Urothelium cell line (cell line): ENCODE measurements at places on chromosomes 1 and 21.

GRCh38 chr1:156356262-156356874 is 12.6 kb upstream of the RHBG start:
- DNase-seq = no peak

DNA sequence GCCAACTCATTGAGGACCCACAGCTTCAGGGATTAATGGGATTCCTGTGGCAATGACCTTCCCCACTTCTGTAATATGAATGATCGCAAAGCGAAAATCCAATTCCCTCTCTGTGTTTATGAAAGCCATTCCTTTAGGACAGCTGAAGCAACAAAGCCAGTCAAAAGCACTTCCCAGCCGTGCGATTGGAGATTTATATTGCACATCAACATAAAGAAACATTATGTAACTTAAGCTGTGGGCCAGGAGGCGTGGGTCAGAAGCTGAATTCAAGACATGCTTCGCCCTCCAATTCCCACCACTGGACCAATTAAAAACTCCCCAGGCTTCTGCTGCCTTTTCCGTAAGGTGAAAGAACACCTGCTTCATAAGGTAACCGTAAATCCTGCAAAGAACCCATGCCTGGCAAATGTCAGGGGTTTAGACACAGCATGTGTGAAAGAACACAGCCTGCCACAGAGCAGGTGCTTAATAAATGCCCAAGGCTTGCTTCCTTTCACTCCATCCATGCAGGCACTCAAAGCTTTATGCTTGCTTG is 138.9 kb upstream of the SOD1 start:
- DNase-seq = no peak

DNA sequence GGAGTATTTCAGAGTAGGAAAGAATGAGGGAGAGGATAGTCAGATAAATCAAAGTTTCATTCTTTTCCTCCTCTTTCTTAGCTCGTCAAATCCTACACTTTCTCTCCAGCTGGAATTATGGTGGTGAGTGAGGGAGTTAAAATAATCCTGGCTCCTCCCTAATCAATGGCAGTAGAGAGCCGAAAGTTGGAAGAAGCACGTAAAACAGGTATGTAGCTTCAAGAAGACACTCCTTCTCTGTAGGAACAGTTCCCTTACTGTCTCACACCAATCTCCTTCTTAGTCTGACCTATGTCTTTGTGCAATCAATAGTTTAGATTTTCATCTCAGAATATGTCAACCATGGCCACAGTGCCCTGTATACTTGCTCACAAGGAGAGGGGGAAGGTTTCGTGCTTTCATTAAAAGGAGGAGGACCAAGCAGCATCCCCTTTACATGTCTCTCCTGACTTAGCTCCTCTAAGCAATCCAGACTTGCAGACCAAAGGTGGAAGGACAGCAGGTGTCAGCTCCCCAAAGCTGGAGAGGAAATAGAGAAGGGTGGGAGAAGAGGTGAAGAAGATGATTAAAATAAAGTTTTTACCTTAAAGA is 878 bp downstream of the MINDY1 start:
- no peak for DNase-seq

DNA sequence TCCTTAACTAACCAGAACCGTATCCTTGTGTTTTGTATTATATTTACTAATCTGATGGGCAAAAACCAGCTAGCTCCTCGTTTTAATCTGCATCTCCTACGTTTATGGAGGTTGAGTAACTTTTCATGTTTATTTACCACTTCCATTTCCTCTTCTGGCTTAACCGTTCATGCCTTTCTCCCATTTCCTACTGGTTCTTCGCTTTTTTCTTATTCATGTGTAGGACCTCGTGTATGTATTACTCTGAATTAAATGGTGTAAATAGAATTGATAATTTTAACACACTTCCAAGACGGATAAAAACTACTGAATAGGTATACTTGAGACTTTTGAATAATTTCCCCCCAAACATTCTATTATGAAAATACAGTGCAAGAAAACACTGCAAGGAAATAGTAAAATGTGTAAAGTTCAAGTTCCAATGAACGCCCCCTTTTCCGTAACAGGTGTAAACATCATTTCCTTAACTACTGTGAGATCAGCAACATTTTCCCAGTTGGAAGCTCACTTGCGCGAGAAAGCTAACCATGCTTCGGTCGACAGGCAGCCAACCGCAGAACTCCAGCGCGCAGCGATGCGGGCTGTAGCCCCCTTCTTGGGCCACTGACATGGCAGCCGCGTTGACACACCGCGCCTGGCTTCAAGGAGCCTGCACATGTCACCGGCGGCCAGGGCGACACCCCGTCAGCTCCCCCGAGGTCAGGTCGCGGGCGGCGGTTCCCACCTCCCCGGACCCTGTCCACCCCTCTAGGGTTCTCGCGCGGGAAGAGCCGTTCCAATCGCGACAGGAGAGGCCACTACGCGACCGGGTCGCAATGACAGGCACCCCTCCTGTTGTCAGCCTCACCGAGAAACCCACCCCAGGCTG is 816 bp downstream of the EDEM3 start:
- peak; percentile 33 for DNase-seq

DNA sequence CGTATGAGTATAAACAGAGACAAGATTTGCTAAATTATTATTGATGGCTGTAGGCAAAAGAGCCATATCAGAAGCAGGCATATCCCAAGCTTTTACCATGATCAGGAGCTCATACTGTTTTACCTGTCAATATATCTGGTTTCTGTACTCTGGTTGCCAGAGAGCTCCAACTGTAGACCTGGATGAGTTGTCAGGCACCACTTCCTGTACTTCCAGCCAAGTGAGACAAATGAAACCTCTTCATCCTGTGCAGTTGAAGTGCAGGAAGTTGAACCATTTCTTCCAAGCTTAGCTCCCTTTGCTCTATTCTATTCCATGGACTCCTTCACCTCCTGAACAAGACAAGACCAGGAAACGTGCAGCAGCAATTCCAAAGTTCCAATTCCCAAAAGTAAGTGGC is 115.6 kb downstream of the ZNF281 start:
- DNase-seq = no peak

DNA sequence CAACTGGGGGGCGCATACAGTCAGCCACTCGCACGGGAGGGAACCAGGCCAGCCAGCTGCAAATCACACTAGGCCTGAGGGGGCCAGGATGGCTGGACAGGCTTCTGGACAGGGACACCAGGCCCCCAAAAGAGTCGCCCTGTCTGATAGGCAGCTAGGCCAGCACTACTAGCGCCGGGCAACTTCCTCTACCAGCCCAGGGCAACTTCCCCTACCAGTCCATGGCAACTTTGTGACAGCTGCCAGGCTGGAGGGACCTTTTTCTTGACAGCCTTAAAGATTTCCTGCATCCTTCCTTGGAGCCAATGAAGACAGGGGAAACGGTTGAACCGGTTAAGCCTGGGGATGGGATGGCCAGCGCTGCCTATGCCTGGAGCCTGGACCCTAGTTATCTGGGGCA is 5.1 kb downstream of the IFFO2 start:
- DNase-seq = no peak

DNA sequence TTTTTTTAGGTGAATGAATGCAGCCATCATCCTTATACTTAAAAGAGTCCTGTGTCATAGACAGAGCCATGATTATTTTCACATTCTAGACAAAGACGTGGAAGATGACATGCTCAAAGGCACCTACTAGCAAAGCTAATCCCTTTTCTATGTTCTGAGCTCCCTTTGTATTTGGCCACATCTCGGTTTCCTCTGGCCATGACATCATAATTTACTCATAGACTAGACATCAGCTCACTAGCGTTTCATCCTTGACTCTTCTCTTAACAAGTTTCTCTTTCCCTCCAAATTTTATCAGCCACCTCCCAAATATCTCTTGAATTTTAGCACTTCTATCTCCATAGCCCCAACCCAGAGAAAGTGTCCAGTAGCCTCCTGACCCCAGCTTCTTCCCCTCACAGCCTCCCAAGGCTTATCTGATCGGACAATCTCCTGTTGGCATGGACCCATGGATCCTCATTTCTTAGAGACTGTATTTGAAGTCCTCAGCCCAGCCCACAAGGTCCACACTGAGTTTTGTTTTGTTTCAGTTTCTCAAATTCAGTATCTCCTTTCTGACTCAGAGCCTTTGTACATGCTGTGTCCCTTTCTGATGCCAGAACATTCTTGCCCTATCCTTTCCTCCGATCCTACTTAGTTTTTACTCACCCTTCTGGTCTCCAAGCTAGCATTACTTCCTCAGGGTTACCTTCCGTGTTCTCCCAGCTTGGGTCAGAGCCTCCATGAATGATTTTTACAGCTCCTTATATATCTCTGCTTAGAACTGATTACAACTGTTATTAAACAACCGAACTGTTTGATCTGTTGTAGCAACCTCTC is 33.0 kb upstream of the EPS8L3 start:
- no peak for DNase-seq

DNA sequence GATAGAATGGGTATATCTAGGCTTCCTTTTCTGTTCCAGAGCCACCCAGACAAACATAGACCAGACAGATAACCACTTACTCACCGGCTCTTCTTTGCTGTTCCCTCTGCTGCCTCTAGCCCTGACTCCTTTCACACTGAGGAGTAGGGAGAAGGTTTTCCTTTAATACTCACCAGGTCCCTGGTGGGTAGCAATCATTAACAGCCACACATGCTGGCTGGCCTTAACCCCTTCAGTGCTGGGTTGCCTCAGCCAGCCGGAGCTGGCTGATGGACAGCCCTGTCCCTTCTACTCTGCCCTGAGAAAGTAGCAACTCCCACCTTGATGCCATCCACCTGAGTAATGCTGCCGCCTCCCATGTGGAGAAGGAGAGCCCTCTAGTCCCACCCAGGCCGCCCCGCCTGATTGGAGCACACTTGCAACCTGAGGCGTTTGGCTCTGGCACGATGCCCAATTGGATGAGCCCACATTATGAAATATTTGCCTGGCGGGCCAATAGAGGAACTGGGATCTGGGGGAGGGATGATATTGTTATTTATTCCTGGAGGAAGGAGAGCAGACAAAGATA is 71.6 kb downstream of the PLEKHA6 start:
- peak; percentile 55 for DNase-seq

- peak; percentile 15 for DNase-seq
These were observed 111.0 kb downstream of the GABPA start for GRCh38 chr21:25845729-25846256.

DNA sequence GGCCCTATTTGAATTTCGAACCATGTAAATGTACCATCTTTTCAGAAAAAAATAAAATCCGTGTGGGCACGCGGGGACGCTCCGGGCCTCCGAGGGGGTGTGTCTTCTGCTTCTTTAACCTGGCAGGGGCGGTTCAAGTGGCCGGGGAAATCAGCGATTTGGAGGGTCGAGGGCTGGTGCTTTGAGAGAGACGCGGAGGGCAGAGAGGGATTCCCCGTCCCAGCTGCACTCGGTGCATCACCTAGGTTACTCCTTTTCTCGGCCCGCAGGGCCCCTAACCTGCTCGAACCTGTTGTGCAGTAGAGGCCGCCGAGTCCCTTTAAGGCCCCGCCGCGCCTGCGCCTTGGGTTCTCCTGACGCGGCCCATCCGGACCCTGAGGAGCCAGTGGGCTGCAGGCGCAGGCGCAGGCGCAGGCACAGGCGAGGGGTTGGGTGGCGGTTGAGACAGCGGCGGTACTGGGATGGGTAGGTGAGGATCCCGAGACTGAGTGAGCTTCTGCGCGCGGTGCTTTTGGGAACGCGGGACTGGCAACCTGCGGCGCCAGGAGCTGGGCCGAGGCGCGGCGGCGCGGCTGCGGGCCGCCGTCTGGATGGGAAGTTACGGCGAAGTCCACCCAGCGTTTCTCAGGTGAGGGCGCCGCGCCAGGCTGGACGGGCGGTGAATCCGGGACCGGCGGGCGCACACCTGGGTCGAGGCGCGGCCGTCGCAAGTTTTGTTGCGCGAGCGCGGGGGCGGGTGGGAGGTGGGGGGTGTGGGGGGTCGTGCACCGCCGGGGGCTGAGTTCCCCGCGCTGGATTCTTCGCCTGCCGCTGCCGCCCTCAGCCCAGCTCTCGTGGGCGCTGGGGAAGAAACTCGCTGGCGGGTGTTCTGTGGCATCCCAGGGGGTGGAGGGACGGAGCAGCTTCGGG is at the start of gene NBPF3:
TSS of gene NBPF3 (plus strand) at position 417 of the 909 bp plus-strand sequence. CDS start 4,950 bp downstream, outside the sequence.
- peak; percentile 90 for DNase-seq

GRCh38 chr1:117244971-117245370 is 34.2 kb upstream of the VTCN1 start:
- DNase-seq = no peak

- no peak for DNase-seq
These were observed 41.5 kb downstream of the KIAA1614 start for GRCh38 chr1:180954005-180954800.

GRCh38 chr1:53362270-53362669 is 34.4 kb upstream of the LRP8 start:
- no peak for DNase-seq

GRCh38 chr1:95168761-95169351 is 51.7 kb downstream of the TLCD4 start:
- DNase-seq = no peak

DNA sequence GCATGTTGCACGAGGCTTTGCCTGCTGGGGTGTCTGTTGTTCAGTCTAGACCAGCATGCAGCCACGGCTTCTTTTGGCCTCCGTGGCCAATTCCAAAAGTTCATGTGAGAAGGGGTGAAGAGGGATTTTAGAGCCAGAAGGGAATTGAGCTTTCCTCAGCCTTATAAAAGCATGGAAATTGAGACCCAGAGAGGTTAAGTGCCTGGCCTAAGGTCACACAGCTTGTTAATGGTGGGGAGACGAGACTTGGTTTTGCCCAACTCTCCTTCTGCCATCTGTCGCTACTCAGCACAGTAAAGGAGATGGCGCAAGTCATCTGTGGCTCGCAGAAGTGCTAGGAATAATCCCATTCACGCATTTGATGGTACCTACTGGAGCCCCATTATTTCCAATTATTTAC is 25.7 kb downstream of the ZBTB18 start:
- no peak for DNase-seq

DNA sequence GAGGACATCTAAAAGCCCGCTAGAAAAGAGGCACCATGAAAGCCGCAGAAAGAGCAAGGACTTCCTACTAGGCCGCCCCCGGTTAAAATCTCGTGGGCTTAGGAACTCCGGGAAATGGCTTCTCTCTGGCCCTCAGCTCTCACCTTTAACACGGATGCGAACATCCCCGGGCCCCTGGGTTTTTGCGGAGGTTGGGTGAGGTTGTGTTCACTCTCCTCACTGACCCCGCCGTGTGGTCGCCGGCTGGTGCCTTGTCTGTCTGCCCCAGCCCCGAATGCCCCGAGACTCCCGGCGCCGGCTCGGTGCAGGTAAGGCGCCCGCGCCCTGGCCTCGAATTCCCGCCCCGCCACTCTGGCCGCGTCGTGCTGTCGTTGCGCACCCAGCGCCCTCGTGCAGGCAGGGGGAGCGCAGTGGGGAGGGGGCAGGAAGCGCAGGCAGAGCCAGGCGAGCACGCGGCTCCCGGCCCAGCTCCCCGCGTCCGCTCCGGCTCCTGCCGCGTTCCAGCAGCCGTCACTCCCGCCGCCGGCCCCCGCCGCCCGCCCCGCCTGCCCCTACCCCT is at the start of gene SHISAL2A:
TSS of gene SHISAL2A (plus strand) at position 437 of the 559 bp plus-strand sequence. CDS start 326 bp downstream, outside the sequence.
- DNase-seq = no peak

- DNase-seq = no peak
These were observed 256.7 kb upstream of the CACYBP start for GRCh38 chr1:174742805-174743653.

GRCh38 chr1:231757101-231757404 is 130.5 kb downstream of the DISC1 start:
- DNase-seq = no peak
